ENCODE measurements at places on chromosomes 7 and 10.

GRCh38 chr10:1687190-1687589 lies 50.1 kb downstream of the ADARB2 start:
- no peak for DNase-seq

- no peak for DNase-seq
Observed at GRCh38 chr7:27533652-27534081, 129.0 kb downstream of the HIBADH start.

- peak; percentile 4 for DNase-seq
Observed at GRCh38 chr7:154744256-154744860, 258.6 kb downstream of the PAXIP1 start.

DNA sequence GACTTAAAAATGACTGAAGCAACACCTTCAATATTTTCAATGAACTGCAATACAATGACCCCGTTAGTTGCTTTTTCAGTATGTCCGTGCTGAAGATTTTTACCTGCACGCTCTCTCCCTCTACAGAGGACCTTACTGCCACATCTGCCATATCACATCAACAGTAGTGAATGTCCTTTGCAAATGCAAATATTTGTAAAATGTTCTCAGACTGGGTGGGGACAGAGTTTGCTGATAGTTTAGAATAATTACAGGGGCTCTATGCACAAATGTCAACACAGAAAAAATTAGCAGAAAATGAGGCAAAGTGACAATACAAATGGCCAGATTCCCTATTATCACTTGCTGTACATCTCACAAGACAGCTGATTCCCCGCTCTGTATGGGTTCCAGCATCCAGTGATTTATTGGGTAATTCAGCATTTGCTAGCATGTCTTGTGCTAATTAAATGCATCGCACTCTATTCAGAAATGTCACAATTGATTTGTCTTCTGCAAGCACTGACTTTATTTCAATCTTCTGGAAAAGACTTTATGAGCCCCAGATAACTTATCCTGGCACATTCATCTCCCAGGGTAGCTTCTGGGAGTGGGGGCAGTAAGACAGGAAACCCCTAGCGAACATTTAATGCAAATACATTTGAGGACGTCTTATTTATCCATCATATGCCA lies 69.1 kb upstream of the PTER start:
- DNase-seq, result no peak

DNA sequence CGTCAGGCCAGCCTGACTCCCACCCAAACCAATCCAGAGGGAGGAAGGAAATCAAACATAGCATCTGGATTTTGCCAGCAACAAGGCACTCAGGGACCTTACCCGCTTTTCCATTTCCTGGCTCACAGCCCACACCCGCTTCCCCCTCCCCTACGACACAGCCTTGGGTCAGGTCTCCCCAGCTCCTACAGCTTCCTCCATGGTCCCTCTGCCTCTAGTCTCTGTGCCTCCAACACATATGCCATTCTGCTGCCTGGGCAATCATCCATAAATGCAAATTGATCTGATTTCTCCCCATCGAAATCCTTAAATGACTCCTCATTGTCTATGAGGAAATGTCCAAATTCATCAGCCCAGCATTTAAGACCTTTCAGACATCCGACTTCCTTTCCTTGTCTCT lies 53.2 kb upstream of the CUX1 start:
- no peak for DNase-seq

GRCh38 chr10:90222372-90222771 lies 521.0 kb downstream of the KIF20B start:
- DNase-seq, result peak; percentile 92

- peak; percentile 93 for DNase-seq
Observed at GRCh38 chr7:105097619-105098018, 83.6 kb downstream of the KMT2E start.

GRCh38 chr7:101659706-101660105 lies 30.6 kb upstream of the MYL10 start:
- no peak for DNase-seq

GRCh38 chr10:88680958-88681357 lies 16.7 kb downstream of the LIPF start:
- no peak for DNase-seq
